HT-29 (cell line): ENCODE measurements at places on chromosomes 6 and 20. TPM values are rescaled to one million over a fixed set of nuclear protein-coding genes. Genes with fewer than 3 reads are reported as not detected.
A peak's percentile ranks its signal among the peaks of the same experiment; 100 is the strongest.

Gene NSFL1C
- total RNA-seq, result 38.6 and 39.9 TPM in 2 replicates

- peak; percentile 73 for DNase-seq
Measured at GRCh38 chr20:38238829-38239228, 21.7 kb downstream of the KIAA1755 start.

Gene SCAND1
- 175 and 216 TPM in 2 replicates for total RNA-seq

DNA sequence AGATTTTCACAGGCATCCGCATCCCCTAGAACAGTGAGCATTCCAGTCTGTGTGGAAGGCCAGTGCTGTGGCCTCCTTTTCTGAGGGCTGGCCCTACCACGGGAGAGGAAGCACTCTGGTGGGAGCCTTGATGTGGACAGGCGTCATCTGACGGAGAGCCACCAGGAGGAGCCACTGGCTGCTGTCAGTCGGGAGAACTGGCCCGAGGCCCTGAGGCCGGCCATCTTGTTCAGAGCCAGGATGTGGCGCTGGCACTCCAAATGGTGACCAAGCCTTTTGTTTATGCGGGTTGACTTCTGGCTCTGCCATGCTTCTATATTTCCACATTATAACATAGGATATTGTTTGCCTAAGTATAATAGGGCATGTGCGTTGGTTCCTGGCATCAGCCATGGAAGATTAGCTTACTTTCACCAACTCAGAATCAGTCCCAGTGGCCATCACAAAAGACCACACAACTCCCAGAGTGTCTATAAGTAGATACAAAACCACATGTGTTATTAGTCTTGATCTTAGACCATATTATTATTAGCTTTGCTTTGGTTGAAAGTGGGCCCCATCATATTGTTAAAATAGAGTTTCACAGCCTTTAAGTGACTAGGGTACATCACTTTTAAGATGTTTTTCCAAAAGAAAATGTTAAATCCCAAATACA, 273.9 kb upstream of the TAB2 start:
- DNase-seq, result peak; percentile 43

Gene ADAT2
- 4.1 and 4.2 TPM in 2 replicates for total RNA-seq

GRCh38 chr20:36177716-36178115, 23.2 kb downstream of the EPB41L1 start:
- peak; percentile 68 for DNase-seq

DNA sequence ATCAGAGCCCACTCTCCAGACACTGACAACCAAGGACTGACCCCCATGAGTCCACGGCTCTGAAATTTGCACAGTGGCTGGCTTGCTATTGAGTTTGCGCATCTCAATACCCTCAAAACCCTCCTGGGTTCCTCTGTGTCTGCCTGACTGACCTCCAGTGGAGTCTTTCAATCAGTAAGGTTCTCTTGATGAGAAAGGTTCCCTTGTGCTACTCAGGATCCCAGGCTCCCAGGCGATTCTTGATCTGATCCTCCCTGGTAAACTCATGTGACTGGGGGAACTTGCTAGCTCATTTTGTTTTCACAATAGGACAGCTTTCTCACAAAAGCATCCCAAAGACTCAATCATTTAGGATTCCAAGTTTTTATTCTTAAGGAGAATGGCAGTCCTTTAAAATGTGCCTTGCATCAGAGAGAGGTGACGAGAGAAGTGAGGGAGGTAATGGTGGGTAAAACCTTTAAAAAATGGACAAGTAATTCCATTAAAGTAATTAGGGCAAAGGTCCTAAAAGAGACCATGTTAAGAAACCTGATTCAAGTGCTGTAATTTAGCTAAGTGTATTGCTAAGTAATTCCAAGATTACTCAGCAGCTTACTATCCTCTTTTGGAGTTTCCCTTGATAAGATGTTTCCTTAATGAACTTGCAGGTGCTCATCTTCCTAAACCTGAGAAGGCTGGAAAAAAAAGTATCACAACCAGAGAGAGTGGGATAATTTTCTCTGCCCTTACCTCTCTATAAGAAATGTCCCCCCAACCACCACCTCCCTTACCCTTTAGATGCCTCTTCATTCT, 304.7 kb upstream of the SGK1 start:
- DNase-seq, result no peak

- no peak for DNase-seq
Measured at GRCh38 chr20:24046888-24047287, 58.3 kb upstream of the GGTLC1 start.

Gene BMP5
- total RNA-seq, result not detected in 2 replicates

DNA sequence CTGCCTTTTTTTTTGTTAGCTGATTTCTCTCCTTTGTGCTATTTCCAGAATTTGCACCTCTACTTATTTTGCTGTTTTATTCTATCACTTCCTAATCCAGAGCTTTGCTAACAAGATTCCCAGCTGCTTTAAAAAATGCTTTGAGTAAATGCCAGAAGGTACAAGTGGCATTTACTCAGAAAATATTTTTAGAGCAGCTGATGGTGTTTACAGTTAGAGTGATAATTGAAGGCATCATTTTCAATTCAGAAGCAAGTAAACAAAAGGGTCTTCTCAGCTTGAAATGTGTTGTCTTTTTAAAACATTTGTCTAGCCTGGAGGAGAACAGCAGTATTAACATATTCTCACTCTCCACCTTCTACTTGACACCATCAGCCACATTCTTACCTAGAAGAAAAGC, 99.9 kb downstream of the OTOR start:
- no peak for DNase-seq

GRCh38 chr6:37913210-37913609, 93.7 kb downstream of the ZFAND3 start:
- DNase-seq, result no peak

Gene THBD
- total RNA-seq, result not detected in 2 replicates

Gene TREML2
- 3.1 and 3.3 TPM in 2 replicates for total RNA-seq

GRCh38 chr6:36195471-36196112, 952 bp upstream of the BRPF3 start:
- no peak for DNase-seq

Gene FNDC1
- not detected in 2 replicates for total RNA-seq

- no peak for DNase-seq
Measured at GRCh38 chr6:129138739-129139405, 255.9 kb downstream of the LAMA2 start.

DNA sequence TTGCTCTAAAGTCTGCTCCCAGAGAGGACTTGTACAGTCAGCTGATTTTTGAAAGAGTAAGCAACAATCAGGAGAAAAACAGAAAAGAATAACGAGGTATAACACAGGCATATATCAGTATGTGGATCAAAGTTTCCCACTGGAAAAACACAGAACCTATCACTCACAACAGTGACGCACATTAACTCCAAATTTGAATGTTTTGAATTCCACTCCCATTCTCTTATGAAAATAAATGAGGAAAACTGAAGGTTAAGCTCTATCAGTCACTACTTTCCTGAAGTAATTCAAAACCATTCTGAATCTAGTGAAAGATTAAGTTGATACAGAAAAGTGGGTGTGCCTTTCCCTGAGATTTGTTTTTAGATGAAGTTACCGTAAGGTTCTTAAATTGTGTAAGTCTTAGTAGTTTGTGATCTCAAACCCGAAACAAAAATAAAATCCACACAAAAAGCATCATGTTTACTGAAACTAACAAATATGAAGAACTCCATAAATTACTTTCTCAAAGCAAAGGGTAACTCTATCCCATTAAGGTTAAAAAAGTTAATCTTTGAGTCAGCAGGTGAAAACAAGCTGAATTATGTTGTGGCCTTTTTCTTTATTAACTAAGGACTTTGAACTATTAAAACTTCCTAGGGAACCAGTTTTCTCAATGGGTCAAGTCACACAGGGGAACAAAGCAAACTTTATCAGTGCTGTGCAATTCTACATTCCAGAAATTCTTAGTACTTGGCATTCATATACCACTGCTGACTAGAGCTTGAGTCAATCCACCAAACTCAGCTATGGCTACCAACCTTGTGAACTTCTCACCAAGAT, 115.7 kb downstream of the OGFRL1 start:
- peak; percentile 74 for DNase-seq

Gene HCRTR2
- not detected in 2 replicates for total RNA-seq

Gene FBXL4
- 3.4 and 4.7 TPM in 2 replicates for total RNA-seq

DNA sequence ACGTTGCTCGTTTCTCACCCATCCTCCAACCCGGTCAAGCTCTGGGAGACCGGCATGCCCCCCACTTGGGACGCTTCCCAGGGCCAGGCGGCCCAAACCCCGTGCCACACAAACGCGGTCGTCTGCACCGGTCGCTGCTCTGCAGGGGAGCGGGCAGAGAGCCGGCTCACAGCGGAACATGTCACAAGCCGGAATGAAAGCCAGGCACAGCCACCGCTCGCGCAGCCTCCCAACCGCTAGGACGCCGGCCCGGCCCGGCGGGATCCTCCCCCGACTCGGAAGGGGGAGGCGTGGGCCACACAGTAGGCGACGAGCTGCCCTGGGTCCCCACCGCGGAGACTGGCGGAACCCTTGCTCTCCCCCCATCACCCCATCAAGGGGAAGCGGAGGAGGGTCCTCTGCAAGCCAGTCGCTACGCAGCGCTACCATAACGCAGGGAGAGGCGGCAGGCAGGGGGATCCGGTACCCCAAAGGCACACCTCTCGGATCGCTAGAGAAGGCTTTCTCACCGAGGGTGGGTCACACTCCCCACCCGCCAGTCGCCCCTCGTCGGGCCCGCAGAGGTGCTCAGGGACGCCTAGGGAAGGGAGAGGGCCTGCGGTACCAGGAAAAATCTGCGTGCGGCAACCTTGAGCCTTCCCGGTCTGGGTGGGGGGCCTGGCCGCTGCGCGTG, 768.4 kb upstream of the DEFB115 start:
- DNase-seq, result no peak

Gene SMIM26
- 90.8 and 94.2 TPM in 2 replicates for total RNA-seq

GRCh38 chr20:45765980-45766379, 25.7 kb downstream of the WFDC3 start:
- no peak for DNase-seq

- peak; percentile 98 for DNase-seq
Measured at GRCh38 chr6:28985462-28986164, 19.5 kb downstream of the ZNF311 start.

Gene ALDH8A1
- total RNA-seq, result not detected in 2 replicates

DNA sequence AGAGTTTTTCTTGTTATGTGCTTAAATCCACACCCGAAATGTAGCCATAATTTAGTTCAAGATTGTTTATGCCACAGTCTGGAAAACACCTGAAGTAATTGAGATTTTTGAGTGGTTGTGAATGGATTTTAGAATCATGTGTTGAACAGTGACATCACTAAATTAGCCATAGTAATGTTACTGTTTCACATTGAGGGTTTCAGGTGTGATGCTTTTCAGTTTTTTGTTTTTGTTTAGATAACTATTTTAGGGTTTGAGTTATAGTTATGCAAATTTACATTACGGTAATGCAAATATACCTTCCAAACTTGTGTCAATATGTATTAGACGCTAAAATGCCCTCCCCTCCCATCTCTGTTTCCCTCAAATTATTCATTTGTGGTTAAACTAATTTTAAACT, 22.9 kb downstream of the QKI start:
- DNase-seq, result no peak

DNA sequence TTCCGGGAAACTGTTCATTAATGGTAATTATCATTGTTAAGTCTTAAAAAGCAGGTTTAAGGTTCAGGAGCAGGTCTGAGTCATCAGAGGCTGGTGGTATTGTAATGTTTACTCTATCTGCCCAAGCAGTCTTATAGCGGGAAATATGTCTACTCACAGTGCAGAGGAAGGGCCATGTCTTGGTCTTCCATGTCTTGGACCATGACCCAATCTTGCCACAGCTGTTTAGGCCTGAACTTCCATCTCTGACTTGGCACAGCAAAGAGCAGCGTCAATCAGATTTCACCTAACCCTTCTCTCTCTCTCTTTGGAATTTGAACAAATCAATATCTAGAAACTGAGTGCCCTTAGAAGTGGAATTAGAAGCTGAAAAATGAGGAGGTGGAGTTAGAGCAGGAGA, 25.8 kb downstream of the SLC2A12 start:
- DNase-seq, result peak; percentile 63

Gene TMEM217
- 1.4 and 1.8 TPM in 2 replicates for total RNA-seq

GRCh38 chr6:39882531-39882899, 51.7 kb downstream of the MOCS1 start:
- no peak for DNase-seq
